Foreskin keratinocyte (primary cell): ENCODE measurements at places on chromosomes 6 and 20.
A peak's percentile ranks its signal among the peaks of the same experiment; 100 is the strongest.

- DNase-seq: no peak
Observed at GRCh38 chr20:38581013-38581412, at the start of gene ADIG. ADIG (plus strand) TSS chr20:38581197; CDS start chr20:38581251, 54 bp downstream.

GRCh38 chr6:21305893-21306332, 287.6 kb upstream of the SOX4 start:
- peak; percentile 16 for DNase-seq

DNA sequence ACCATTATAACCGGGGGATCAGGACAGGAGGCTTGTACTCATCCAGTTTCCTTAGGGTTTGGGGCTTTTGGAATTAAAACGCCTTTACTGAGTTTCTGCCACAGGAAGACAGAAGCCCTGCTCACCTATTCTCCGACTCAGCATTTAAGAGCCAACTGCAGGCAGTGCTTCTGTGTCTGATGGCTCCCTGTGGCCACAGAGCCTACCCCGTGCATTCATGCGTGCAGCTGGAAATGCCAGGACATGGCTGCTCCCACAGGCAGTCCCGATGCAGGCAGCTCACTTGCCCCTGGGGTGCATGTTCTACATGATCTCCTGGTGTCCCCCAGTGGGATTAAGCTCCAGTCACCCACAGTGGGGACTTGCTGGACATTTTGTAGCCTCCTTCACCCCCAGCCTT, 22.2 kb downstream of the ZNF831 start:
- no peak for DNase-seq

GRCh38 chr6:131910956-131911355, 40.2 kb downstream of the CCN2 start:
- no peak for DNase-seq

DNA sequence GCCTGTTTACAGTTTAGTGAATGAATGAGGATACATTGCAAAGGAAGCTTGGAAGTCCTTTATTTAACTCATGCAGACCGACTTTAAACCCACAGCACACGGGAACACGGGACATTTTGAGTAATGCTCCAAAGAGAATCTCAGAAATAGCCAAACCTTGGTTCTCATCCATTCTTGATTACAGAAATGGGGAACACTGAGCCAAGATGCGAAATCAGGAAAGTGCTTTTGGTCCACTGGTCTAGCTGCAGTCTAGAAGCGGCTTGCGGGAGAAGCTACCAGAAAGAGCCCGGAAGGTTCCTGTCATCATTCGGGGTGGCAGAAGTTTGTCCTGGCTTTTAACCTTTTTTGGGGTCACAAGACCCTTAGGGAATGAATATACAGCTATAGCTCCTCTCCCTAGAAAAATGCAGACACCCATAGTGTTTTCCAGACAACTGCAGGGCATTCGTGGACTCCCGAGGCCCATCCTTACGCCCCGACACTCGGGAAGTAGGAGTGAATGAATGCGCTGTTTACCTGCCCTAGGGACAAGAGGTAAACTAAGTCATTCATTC, 475 bp upstream of the TMEM181 start:
- DNase-seq: no peak

- DNase-seq: no peak
Observed at GRCh38 chr6:31091680-31092079, 20.7 kb downstream of the C6orf15 start.
